ENCODE measurements at places on chromosomes 2 and 18.

DNA sequence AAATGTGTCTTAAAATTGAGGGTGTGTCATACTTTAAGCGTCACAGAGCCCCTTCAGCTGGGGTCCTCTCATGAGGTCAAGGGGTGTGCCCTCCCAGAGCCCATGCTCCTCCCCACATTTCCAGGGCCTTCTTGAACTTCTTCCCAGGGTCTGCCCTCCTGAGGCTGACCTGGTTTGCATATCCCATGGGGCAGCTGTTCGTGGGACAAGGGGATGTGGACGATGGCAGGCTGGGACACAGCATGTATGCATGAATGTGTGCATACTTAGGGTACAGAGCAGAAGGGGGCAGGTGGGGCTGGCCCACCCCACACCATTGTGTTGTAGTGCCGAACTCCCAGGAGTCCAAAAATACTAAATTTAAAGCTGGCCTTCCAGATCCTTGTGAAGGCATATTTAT is 46.2 kb upstream of the TAF1B start:
- DNase-seq = no peak

DNA sequence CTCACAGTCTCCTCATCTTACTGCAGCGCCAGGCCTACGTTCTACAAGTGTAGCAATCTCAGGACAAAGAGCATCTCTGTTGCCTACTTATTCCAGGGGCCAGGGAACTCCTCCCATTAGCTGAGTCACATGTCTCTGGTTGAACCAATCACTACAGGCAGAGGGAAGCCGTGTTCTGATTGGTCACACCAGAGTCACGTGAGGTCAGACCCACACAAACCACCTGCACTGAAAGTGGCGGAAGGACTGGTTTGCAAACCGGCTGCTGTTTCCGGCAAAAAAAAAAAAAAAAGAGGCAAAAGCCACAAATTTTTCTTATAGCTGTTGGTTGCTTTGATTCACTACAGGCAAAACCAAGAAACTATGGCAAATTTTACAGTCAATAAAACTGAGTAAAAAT is 21.9 kb upstream of the USP14 start:
- DNase-seq = no peak

DNA sequence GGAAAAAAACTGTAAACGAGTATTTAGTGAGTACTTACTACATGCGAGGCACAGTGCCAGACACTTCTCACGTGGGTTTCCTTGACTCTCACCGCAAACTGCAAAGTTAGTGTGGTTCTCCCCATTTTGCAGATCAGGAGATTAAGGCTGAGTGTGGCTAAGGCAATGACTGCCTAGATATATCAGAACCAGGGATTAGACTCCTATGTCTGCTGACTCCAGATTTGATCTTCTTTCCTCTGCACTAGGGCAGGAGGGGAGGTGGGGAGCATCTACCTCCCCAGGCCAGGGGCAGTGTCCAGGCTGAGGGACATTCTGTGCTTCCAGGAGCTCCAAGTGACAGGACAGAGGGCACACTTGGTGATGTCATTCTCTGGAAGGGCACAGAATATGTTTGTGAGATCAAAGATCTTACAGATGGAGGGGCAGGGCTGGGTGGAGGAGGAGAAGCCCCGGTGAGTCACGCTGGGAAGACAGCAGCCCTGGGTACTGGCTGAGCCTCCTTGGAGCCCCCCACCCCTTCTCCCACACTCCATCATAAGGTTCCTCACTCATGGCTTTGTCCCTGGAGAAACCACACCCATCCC is 92.4 kb downstream of the RHOB start:
- no peak for DNase-seq

GRCh38 chr2:199378948-199379650 is 78.6 kb downstream of the SATB2 start:
- DNase-seq = no peak

GRCh38 chr2:3481011-3481400 is 38.3 kb downstream of the ADI1 start:
- DNase-seq = no peak

DNA sequence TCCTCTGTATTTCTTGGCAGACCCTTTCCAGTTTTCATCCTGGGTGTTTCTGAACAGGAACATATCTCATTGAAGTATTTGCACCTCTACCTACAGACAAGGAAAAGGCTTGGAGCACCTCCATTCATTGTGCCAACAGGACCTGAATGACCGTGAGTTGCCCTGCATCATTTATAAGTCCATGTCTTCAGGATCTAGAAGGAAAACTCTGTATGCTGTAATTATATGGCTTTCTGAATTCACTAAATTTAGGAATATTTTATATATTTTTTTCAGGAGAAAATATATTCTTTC is 402.3 kb upstream of the SLC14A2 start:
- DNase-seq = no peak

GRCh38 chr2:173797586-173798263 is 167.4 kb downstream of the SP3 start:
- DNase-seq = no peak

DNA sequence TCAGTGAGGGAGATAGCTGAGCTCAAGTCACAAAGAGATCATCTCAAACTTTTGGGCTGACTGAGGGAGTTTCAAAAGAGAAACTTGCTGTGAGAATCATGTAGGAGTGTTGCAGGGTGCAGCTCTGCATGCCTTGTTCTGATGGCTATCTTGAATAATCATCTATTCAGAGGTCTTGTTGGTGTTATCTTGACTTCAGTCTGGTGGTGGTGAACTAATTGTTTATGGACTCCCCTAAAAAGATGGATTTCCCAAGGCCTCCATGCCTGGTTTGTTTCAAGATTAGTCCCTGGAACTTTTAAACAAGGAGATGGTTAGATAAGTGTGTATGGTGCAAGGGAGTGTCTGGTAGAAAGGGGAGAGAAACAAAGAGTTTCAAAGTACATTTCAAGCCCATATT is 29.8 kb downstream of the SLC39A6 start:
- DNase-seq = no peak

- no peak for DNase-seq
Observed at GRCh38 chr2:159742846-159743245, 30.5 kb downstream of the MARCHF7 start.

DNA sequence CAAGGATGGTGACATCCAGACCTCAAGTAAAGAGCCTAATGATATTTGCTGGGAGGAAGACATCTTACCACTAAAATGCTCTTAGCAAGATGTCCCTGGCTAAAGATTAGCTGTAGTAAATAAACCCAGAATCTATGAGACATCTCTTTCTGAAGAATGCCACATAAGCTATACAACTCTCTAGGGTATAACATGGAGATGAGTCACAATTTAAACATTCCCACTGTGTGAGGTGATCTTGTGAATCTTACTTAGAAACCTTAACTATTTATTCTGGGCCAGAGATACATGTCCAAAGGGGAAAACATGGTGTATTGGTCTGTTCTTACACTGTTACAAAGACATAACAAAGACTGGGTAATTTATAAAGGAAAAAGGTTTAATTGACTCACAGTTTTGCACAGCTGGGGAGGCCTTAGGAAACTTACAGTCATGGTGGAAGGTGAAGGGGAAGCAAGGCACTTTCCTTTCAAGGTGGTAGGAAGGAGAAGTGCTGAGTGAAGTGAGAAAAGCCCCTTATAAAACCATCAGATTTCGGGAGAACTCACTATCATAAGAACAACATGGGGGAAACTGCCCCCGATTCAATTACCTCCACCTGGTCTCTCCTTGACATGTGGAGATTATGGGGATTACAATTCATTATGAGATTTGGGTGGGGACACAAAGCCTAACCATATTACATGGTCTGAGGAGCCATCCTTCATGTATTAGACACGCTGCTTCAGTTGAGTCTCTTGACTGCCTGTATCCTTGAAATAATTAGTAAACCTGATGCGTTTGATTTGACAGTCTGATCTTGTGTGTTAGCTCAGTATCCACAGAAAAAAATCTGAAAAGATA is 17.1 kb downstream of the KRCC1 start:
- DNase-seq = no peak

DNA sequence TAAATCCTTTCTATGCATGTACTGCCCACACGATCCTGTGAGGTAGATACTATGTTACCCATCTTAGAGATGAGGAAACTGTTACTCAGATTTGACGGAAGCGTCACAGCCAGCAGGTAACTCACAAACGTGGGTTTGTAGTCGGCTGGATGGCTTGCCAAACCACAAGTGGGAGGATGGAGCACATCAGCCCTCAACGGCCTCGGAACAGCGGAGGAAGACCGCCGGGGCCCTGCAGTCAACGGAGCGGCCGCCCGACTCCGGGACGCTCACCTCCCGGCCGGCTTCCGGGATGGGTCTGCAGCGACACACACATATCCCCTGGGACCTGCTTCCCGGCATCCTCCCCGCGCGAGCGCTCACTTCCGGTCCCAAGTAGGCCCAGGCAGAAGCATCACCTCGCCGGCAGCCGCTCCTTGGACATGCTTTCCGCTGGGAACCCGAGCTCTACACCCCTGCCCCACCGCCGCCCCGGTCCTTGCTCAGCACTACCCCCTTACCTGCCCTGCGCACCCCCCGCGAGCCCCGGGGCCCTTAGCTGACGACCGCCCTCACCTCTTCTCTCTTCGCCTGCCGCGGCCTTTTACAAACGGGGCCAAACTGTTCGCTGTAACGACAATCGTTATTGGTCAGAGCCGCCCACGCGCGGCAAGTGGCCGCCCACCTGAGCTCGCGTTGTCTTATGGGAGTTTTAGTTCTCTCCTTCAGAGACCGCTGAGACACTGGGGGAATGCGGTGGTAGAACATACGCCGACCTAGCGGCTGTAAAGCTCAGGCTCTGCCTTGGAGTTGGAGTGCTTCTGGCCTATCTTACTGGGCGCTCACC is at the start of gene C2orf42:
TSS of gene C2orf42 (minus strand) at position 602 of the 826 bp plus-strand sequence. CDS start 9,034 bp downstream, outside the sequence.
- DNase-seq = peak; percentile 89

GRCh38 chr2:39481611-39482010 is 44.5 kb upstream of the MAP4K3 start:
- DNase-seq = no peak

DNA sequence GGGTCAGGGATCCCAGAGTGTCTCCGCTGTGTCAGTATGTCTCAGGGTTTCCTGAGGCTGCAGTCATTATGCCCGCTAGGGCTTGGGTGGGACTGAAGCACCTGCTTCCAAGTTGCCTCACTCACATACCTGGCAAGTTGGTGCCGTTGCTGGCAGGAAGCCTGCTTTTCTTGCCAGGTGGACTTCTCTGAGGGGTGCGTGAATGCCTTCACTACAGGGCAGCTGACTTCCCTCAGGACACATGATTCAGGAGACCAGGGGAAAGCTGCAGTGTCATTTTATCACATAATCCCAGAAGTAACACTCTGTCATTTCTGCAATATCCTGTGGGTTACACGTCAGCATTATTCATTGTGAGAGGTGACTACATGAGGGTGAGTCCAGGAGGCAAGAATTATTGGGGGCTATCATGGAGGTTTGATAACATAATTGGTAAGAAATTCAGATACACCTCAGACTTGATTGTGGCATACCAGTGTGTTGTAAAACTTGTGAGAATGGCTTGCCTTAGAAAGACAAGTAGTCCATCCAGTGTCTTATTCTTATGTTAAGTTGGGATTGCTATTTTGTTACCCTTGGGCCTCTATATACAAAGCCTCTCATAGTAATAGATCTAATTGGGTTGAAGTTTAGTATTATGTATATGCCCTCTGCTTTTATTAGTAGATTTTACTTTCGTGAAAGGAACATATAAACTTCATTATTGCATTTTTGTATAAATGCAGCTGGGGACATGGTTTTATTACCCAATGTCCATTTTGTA is 44.1 kb downstream of the NEDD4L start:
- no peak for DNase-seq

GRCh38 chr2:66721776-66722175 is 286.9 kb downstream of the MEIS1 start:
- DNase-seq = no peak

DNA sequence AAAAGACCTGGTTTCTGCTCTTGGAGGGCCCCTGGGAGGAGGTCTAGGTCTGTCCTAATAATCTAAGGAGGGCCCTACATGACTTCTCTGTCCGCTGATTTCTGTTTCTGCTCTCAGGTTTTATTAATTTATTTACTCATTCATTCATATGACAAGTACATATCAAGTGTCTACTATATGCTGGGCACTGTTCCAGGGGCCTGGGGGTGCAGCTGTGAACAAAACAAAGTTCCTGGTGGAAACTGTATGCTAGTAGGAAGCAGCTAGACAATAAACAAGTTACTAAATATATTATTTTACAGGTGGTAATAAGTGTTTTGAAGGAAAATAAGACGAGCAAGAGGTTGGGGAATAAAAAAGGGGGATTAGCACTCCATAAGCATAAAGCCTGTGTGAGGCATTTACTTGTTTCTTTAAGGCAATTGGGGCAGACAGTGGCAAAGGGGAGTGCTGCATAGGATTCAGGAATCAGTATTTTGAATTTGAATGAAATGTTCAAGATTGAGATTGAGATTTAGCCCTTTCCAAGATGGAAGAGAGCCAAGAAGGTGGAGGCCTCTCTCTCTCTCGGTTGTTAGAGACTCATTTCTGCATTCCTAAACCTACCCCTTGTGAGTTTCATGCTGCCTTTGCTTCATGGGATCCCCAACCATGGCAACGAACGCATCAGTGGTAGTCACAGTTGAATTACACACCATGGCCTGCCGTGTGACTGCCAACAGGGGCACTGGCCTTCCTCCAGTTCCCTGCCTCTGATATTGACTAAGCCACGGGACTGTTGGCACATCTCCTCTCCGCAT is 28.3 kb downstream of the DRC1 start:
- peak; percentile 71 for DNase-seq

Data from NCI-H2029 (cell line).